ENCODE measurements at places on chromosomes 4 and X. TPM values are rescaled to one million over a fixed set of nuclear protein-coding genes. Genes with fewer than 3 reads are reported as not detected.

DNA sequence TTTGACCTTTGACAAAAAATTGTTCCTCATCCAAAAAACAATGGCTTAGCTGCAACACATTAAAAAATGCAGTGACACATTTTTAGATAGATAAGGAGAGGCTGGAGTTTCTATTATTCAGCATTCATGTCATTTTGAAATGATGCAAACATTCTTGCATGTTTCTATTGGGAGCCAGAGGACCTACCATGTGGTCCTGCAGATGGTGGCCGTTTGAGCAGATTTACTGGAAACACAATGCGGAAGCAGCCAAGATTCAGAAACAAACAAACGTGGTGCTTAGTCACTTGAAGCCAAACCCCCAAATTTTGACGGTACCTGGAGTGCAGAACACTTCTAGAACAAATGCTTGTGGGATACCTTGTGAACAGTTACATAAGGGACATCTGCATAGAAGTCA lies 456.7 kb downstream of the PCDH18 start:
- DNase-seq = no peak

ARHGEF38 gene
- polyA plus RNA-seq = 5.7 TPM

ADAMTS3 gene
- 12.5 TPM for polyA plus RNA-seq

TLR10 gene
- 1.2 TPM for polyA plus RNA-seq

GRCh38 chr4:8510611-8511285 lies 69.4 kb upstream of the GPR78 start:
- DNase-seq = no peak

- DNase-seq = no peak
Measured at GRCh38 chrX:46587753-46588171, 14.2 kb downstream of the CHST7 start.

ENPEP gene
- polyA plus RNA-seq = 182 TPM

DMD gene
- polyA plus RNA-seq = 19.3 TPM

DNA sequence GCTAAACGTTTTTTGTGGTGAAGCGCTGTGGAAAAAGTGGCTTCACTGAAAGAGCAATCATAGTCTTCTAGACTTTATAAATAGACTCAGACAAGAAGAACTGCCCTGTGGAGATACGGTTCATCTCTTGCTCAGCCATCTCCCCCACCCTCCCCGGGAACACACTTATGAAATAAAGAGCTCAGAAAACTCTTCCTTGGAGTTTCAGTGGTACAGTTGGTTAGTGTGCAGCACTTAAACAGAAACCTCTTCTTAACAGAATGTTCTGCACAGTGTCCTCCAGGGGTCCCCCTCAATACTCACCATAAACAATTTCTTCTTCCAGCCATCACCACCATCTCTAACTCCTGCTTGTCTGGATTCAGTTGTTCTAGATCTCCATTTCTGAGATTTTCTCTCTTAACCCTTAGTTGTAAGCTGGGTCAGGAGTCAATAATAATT lies 313.0 kb downstream of the ARHGAP10 start:
- DNase-seq = no peak

NOX1 gene
- 1.1 TPM for polyA plus RNA-seq

- no peak for DNase-seq
Measured at GRCh38 chr4:188986271-188986689, 847.0 kb downstream of the TRIML1 start.

SERTM2 gene
- polyA plus RNA-seq = not detected

TNMD gene
- 3.8 TPM for polyA plus RNA-seq

FGB gene
- polyA plus RNA-seq = 8.2 TPM

CT47B1 gene
- not detected for polyA plus RNA-seq

DNA sequence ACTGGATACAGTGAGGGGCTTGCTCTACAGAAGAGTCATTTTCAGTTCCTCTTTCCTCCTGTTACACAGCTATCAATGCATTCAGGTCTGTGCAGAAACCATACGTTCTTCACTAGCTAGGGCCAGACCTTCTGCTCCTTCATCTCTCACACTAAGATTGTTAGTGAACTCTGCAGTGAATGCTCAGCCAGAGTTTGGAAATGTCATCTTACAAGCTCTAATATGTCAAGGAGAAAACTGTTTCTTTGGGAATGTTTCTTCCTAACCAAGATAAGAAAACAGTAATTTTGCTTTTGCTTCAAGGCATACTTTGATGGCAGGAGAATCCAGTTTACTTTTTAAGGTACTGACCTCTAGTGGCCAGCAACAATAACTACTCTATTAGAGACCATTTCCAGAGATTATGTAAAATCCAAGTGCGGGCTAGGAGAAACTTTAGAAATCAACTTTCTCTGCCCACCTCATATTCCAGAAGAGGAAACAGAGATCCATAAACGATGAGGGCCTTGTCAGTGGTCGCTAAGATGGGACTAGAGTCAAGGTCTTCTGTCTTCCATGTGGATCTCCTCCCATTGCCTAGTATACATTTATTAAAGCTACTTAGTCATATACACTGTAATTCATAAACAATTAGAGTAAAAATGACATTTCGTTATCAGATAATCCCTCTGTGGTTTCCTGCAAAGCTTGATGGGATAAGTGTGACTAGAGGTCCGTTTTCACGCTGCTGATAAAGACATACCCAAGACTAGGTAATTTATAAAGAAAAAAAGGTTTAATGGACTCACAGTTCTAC lies 12.1 kb upstream of the CC2D2A start:
- DNase-seq = peak; percentile 62

PFKFB1 gene
- 0.45 TPM for polyA plus RNA-seq

DNA sequence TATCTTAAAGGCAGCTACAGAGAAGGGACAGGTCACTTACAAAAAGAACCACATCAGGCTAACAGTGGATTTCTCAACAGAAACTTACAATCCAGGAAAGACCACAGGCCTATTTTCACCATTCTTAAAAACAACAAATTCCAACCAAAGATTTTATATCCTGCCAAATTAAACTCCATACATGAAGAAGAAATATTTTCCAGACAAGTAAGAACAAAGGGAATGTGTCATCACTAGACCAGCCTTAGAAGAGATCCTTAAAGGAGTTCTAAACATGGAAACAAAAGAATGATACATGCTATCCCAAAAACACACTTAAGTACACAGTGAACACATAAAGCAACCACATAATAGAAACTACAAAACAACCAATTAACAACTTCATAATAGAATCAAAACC lies 105.6 kb downstream of the ANXA10 start:
- DNase-seq = no peak

MSX1 gene
- polyA plus RNA-seq = 0.90 TPM

All from right renal pelvis (tissue), 4 donors.